ENCODE measurements at places on chromosomes 16 and 17. TPM values are rescaled to one million over a fixed set of nuclear protein-coding genes. Genes with fewer than 3 reads are reported as not detected.

GRCh38 chr16:3155181-3155580, 20.4 kb downstream of the ZNF213 start:
- no peak for DNase-seq

GRCh38 chr17:49565948-49566491, 9.7 kb upstream of the NXPH3 start:
- peak; percentile 38 for DNase-seq

DNA sequence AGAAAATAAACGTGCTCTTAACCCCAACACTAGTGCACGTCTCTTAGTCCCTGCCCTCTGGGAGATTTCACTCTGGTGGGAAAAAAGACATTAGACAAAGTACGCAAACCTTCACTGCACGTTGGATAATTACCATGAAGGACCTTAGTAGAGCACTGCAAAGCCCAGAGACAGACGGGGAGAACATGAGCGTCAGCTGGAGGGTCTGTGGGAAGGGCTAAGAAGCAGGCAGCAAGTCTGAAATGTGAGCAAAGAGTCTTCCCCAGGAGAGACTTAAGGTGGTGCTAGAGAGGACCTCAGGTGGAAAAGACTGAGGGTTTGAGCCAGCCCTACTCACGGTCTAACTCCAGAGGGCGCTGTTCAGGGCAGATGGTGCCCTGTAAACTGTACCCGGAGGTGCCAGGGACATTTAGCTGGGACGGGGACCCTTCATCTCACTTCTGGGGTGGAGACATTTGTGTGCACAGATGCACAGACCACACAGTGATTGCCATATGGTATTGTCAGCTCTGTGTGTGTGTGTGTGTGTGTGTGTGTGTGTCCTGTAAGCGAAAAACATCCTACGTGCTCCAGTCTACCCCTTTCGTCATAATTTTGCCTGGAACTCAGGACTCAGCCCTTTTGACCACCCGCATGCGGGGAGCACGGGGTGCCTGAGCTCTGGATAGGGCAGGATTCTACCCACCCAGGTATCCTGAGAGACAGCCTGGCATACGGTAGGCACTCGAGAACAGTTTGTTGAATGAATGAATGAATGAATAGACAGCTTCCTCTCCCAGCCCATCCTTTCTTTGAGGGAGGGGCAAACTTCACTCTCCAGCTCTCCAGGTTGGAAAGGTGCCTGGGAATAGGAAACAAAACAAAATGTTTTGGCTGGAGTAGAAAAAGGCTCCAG, 10.1 kb upstream of the STAC2 start:
- DNase-seq, result peak; percentile 46

DNA sequence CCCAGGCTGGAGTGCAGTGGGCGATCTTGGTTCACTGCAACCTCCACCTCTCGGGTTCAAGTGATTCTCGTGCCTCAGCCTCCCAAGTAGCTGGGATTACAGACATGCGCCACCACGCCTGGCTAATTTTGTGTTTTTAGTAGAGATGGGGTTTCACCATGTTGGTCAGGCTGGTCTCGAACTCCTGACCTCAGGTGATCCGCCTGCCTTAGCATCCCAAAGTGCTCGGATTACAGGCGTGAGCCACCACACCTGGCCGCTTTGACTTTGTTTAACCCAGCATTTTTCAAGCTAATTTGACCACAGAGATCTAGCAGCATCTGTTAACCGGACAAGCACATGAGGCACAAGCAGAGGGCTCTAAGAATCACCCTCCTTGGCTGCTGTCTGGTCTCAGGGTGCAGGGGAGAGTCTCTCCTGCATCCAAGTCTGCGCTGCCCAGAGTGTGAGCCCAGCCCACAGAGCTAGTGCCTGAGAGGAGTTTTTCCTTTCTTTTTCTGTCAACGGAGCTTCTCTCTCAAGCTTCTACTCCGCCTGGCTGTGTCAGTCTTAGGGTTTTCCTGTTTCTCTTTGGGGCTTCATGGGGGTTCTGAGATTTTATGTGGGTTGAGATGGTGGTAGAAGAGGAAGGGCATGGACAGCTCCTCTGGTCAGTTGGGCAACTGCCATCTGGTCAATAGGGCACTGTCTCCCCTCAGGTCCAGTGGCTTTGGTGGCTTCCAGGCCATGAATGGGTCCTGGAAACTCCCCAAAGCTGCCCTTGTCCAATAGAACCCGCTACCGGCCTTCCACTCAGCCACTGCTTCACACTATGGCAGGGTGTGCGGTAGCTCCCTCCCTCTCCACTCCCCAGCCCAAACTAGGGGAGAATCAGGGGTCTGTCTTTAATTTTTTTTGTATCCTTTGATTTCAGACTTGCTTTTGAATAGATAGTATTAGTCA, 59.6 kb downstream of the TNFRSF13B start:
- no peak for DNase-seq

- DNase-seq, result no peak
These were observed 380.0 kb upstream of the XYLT1 start for GRCh38 chr16:17850581-17851250.

DNA sequence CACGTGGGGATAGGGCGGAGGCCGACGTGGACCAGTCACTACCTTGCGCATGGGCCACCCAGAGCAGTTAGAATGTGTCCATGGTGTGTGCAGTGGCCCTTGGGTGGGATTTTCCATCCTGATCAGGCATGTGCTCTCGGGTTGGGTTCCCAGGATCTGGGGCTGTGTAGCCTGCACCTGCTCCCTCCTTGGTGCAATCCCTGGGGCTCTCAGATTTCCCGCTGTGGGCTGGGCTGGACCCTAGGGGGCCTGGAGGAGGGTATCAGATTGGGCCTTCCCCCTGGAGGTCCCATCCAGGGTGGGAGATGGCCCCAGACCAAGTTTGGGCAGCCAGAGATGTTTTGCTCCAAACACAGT, 1.3 kb downstream of the SMTNL2 start:
- no peak for DNase-seq

GRCh38 chr16:81608523-81609209, 164.1 kb downstream of the CMIP start:
- peak; percentile 65 for DNase-seq

GRCh38 chr17:32303781-32304288, 38.1 kb downstream of the C17orf75 start:
- DNase-seq, result no peak

GRCh38 chr16:80027007-80027965, 426.7 kb upstream of the MAF start:
- DNase-seq, result peak; percentile 99

GRCh38 chr17:13822700-13823099, 221.0 kb upstream of the HS3ST3A1 start:
- no peak for DNase-seq

DNA sequence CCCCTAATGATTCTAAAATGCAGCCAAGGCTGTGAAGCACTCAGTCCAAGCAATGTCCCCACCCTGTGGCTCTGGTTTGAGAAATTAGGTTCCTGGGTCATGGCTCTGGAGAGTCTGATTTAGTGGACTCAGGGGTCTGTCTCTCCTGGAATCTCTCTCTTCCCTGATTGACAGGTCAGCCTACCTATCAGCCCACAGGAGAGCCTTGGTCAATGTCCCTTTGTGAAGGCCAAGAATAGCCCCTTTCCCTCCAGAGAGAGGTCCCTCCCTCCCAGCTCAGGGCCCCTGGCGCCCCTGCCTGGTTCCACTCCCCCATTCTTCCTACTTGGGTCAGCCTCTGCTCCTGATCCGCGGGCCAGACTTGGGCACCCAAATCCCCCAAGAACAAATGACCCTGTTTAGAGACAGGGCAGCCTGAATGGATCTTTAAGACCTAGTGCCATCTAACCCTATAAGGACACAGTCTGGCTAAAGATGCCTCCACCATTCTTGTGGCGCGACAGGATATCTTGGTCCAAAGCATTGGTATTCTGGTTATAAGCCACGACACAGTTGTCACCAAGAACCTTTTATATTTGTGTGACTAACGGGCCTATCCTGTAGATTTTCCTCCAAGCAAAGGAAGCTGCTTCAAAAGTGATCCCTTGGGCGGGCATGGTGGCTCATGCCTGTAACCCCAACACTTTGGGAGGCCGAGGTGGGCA, 38.3 kb upstream of the PRSS54 start:
- no peak for DNase-seq

DNA sequence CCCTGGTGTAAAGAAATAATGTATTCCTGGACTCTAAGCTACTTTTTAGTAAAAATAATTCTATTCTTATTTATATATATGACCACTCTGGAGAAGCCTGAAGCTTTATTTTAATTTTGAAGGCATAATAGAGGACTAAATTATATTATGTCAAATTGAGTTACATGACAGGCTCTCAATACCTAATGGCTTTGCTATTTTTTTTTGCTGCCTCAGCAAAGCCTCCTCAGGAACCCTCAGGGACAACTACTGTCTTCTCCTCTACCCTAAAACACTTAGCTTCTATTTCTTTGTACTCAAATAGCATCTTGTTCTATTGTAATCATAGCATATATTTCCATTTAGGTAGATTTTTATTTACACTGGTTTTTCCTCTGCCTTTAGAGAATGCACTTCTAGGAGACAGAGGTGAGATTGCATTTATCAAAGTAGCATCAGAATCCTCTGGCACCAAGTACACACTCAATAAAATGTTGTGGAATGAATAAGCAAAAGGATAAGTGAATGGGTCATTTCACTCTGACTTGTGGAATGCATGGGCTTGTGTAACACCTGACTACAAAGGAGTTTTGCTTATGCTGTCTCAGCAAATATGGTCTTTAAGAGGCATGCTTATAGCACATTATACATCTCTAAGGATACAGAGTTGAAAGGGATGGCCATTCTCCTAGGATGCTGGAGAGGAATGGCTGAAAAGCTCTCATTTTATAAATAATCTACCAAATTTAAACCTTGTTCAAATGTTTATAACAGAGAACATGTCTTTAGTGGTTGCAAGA, 605.2 kb downstream of the KCNJ2 start:
- DNase-seq, result no peak

- DNase-seq, result peak; percentile 65
These were observed 7.7 kb downstream of the FOXL1 start for GRCh38 chr16:86585821-86586611.

DNA sequence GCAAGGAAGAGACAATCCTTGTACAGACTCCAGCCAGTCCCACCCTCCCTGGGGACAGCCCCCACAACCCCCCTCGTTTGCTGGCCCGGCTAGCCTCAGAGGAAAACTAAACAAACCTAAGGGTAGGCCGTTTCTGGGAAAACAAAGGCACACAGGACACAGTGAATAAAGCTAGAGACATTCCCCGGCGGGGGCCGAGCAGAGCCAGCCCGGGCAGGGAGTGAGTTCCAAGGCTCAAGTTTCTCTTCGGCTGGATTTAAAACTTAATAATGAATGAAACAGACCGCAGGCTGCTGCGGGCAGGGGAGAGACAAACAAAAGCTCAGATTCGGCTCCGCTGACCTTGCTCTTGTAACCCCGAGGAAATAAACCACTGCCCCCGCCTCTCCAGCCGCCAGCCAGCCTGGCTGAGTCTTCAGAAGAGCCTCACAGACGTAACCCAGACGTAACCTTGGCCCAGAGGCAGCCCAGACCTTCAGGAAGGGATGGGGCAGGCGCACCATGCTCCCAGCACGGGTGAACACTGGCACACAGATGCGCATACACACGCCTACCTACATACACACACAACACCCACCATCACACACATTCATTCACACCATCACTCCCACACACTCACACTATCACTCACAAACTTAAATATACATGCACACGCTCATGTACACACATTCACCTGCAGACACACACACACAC, 216.0 kb downstream of the ZNF423 start:
- no peak for DNase-seq

GRCh38 chr17:47218896-47219430, 9.8 kb downstream of the MYL4 start:
- DNase-seq, result no peak

DNA sequence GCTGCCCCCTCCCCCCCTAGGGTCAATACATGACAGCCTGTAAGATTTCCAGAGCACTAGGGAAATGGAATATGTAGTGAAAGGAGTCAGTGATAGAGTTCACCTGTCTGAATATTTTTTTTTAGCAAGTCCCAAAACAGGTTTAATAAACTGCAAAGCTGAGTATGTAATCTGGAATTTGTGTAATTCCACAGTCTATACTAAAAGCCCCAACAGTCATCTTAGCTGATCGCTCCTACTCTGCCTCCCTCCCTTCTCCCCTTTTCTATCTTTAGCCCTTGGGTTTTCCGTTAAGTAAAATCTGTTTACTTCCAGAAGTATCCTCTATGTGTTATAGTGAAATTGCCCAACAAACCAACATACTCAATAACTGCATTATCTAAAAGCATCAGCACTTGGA, 3.5 kb downstream of the CDH13 start:
- peak; percentile 63 for DNase-seq

GRCh38 chr16:57600952-57601580, 27.4 kb upstream of the ADGRG1 start:
- no peak for DNase-seq

- DNase-seq, result no peak
These were observed 8.6 kb upstream of the TOX3 start for GRCh38 chr16:52555572-52555971.

DNA sequence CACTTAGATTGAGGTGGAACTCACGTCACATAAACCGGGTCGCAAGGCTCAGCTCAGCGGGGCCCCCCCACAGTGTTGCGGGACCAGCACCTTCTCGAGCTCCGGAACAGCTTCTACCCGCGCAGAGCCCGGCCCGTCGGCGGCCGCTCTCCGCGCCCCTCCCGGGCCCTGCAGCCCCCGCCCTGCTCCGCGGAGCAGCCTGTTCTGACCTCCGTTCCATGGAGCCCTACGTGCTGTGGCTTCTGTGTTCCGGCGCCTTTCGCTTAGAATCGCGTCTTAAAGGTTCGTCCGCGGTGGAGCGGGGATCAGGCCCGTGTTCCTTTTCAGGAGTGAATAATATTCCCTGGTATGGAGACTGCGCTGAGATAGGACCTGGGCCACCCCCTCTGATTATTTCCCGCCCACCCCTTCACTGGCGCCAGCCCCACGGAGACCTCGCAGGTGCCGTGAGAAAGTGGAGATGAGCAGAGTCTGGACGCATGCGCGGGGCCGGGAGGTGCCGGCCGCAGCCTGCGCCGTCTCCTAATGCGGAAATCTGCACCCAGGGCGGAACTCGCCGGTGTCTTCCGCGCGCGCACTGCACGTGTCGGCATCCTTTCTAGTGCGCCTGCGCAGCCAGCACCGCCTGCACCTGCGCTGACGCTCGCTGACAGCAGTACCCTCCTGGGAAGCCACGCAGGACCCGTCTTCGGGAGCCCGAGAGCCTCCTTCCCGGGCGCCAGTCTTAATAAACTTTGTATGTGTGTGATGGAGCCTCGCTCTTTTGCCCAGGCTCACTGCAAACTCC, 30.9 kb downstream of the ZNF778 start:
- no peak for DNase-seq

GRCh38 chr17:74567397-74567796, at the start of gene CD300H:
Gene CD300H (minus strand): TSS chr17:74567509.
- no peak for DNase-seq

DNA sequence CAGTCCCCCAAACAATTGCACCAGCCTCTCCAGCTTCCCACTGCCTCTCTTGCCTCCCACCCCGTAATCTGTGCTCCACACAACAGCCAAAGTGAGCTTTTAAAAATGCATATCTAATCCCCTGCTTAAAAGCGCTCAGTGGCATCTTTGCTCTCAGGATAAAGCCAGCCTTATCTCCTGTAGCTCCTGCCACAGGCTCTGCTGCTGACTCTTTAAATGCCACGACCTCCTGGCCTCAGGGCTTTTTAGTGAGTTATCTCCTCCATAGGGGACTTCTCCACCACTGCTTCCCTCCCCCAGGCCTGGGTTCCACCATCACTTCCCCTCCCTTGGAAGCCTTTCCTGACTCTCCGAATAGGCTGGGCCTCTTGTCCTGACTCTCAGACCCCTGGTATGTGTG, 98.6 kb downstream of the GNAO1 start:
- no peak for DNase-seq

The TAC4 gene
- not detected for total RNA-seq

The PITPNC1 gene
- 5.7 TPM for total RNA-seq

The PRSS8 gene
- 69.4 TPM for total RNA-seq

The OVCA2 gene
- 65.7 TPM for total RNA-seq

The ZFP90 gene
- total RNA-seq, result 43.0 TPM

The PRR29 gene
- under 0.01 TPM for total RNA-seq

The TOP2A gene
- 3.2 TPM for total RNA-seq
